ENCODE measurements at places on chromosomes 3 and 15. TPM values are rescaled to one million over a fixed set of nuclear protein-coding genes. Genes with fewer than 3 reads are reported as not detected.

GRCh38 chr3:99049164-99049563, 147.7 kb upstream of the DCBLD2 start:
- H3K36me3 ChIP-seq = no peaks in the 10 kb centered on the region
- H3K27me3 ChIP-seq = peaks cover 3% of the 10 kb centered on the region
- H3K4me1 ChIP-seq = no peaks in the 10 kb centered on the region
- no peak overlapping the region for H3K4me3 ChIP-seq
- H3K27ac ChIP-seq = no peak overlapping the region
- no peak for DNase-seq

- H3K36me3 ChIP-seq = no peaks in the 10 kb centered on the region
- H3K27me3 ChIP-seq = no peaks in the 10 kb centered on the region
- H3K4me3 ChIP-seq = no peak overlapping the region
Measured at GRCh38 chr15:58999694-59000093, 12.2 kb downstream of the RNF111 start.

- peaks cover 21% of the 10 kb centered on the region for H3K27me3 ChIP-seq
- no peak overlapping the region for H3K4me3 ChIP-seq
- no peak for DNase-seq
Measured at GRCh38 chr3:13391308-13391707, 28.8 kb downstream of the NUP210 start.

- peaks cover 6% of the 10 kb centered on the region for H3K36me3 ChIP-seq
- peaks cover 4% of the 10 kb centered on the region for H3K4me1 ChIP-seq
- DNase-seq = peak; percentile 28
- H3K27ac ChIP-seq = peak overlapping the region; percentile 33
- no peaks in the 10 kb centered on the region for H3K27me3 ChIP-seq
- peak overlapping the region; percentile 84 for H3K4me3 ChIP-seq
Measured at GRCh38 chr3:57757642-57758297, 1.7 kb downstream of the SLMAP start.

DNA sequence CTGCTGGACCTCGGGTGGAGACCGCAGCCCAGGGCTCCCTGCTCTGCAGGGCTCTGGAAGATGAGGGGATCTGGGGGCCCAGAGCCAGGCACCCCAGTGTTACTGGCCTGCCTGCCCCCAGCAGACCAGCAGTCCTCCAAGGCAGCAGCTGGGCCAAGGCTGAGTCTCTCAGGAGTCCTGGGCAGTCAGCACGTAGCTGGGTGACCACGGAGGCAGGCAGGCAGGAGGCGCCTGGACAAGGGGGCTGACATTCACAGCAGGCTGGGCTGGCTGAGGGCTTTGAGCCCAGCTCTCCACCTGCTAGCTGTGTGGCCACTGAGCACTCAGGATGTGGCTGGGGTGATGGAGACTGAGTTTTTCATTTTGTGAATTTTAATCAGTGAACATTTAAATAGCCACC, 67.9 kb downstream of the IQSEC1 start:
- H3K36me3 ChIP-seq = no peaks in the 10 kb centered on the region
- H3K4me1 ChIP-seq = no peaks in the 10 kb centered on the region
- H3K27ac ChIP-seq = no peak overlapping the region
- H3K27me3 ChIP-seq = peaks cover 21% of the 10 kb centered on the region
- H3K4me3 ChIP-seq = no peak overlapping the region

DNA sequence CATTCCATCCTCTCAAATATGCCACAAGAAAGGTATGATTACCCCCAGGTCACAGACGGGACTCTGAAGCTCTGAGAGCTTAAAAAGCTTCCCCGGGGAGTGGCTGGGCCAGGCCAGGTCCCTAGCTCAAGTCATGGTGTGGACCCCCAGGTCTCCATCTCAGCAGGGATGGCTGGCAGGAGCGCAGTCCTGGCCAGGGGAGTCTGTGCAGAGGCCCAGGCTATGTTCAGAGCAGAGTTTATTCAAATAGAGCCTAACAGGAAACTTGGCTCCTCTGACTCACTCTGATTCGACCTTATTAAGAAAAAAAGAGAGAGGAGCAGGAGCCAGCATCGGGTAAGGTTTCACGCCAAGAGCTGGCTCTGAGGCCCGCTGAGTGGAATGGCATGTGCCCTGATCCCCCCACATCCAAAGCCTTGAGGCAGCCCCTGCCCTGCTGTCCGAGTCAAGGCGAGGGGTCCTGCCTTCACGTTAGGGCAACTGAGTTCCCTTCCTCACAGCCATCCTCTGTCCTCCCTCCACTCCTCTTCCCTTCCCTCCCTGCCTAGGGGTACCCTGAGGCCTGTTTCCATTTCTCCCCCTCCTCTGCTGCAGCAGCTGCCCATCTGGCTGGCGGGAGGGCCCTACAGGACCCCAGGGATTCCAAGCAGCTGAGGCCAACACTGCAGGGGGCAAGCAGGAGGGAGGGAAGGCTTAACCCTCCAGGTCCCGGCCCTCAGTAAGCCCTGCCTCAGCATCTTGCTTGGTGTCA, 1.9 kb upstream of the LOXL1 start:
- DNase-seq = peak; percentile 92
- no peaks in the 10 kb centered on the region for H3K27me3 ChIP-seq
- H3K27ac ChIP-seq = peak overlapping the region; percentile 96
- no peak overlapping the region for H3K4me3 ChIP-seq
- H3K36me3 ChIP-seq = peaks cover 4% of the 10 kb centered on the region

- H3K27me3 ChIP-seq = no peaks in the 10 kb centered on the region
- H3K4me1 ChIP-seq = no peaks in the 10 kb centered on the region
- H3K4me3 ChIP-seq = no peak overlapping the region
- H3K36me3 ChIP-seq = no peaks in the 10 kb centered on the region
- DNase-seq = no peak
Measured at GRCh38 chr3:182259579-182259978, 533.7 kb upstream of the ATP11B start.

DNA sequence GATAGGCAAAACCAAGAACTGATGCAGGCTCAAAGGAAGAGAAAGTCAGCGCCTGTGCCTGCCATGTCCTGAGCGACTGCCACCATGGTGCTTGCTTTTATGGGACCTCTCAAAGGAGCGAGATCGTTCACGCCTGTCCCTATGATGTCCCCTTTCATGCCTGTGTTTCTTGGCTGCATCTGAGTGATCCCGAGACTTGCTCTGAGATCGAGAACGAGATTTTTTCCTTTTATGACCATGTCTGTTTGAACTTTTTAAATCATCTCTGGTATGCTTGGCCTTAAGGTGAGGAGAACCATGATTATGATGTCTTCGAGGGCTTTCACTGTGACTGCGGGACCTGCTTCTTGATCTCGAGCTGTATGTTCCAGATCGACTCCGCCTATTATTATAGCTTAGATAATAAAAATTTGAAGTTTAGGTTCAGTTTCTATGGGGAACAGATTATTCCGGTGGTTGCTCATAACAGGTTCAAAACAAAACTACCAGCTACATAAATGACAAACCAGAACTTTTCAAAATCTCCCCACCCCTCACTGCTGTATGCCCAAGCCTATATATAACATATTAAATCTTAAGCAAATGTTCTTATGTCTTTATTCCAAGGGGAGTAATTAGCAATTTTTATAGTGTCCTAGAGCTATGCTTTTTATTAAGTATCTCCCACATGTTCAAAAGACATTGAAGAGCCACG, 11.6 kb downstream of the CCNL1 start:
- H3K4me1 ChIP-seq = peaks cover 2% of the 10 kb centered on the region
- H3K36me3 ChIP-seq = peaks cover 61% of the 10 kb centered on the region
- DNase-seq = no peak
- H3K4me3 ChIP-seq = no peak overlapping the region

DNA sequence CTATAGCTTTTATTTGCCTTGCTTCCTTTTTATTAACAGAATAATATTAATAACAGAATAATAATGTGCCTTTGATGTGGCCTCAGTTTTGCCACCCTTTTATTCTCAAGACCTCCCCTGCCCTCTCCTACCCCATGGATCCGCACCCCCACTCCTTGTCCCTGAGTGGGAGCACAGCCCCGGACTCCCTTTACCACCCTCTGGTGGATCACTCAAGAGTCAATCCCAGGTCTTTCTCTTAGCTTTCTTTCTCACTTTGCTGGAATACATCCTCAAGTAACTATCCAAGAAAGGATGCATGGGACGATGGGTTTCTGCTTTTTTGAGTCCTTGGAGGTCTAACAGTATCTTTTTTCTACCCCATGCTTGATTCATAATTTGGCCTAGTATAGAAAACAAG, 63.4 kb downstream of the KLF13 start:
- H3K27ac ChIP-seq = no peak overlapping the region
- no peaks in the 10 kb centered on the region for H3K36me3 ChIP-seq
- H3K4me3 ChIP-seq = no peak overlapping the region
- no peaks in the 10 kb centered on the region for H3K27me3 ChIP-seq
- peaks cover 6% of the 10 kb centered on the region for H3K4me1 ChIP-seq

DNA sequence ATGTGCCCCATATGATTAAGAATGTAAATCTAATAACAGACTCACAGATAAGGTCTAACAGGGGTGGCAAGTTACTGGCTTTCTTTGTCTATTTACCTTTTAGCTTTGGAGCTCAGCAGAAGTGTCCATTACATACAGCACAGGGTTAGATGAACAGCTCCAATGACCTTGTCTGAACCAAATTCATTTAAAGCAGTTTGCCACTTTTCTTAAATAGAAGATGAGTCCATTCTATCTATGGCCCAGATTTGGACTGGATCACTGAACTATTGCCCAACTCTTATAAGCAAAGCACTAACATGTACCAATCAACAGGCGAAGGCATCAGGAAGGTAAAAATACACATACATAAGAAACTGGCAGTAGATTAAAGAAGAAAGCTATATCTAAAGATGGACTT, 214.4 kb downstream of the TIGIT start:
- H3K27me3 ChIP-seq = no peaks in the 10 kb centered on the region
- H3K27ac ChIP-seq = no peak overlapping the region
- no peaks in the 10 kb centered on the region for H3K36me3 ChIP-seq
- peaks cover 10% of the 10 kb centered on the region for H3K4me1 ChIP-seq

- DNase-seq = no peak
- H3K27me3 ChIP-seq = no peaks in the 10 kb centered on the region
- H3K27ac ChIP-seq = no peak overlapping the region
- no peaks in the 10 kb centered on the region for H3K4me1 ChIP-seq
- H3K4me3 ChIP-seq = no peak overlapping the region
- H3K36me3 ChIP-seq = peaks cover 22% of the 10 kb centered on the region
Measured at GRCh38 chr3:57261929-57262328, 30.6 kb downstream of the ASB14 start.

GRCh38 chr15:101536875-101537405, 47.4 kb upstream of the PCSK6 start:
- H3K27me3 ChIP-seq = peaks cover 16% of the 10 kb centered on the region
- H3K27ac ChIP-seq = no peak overlapping the region
- H3K36me3 ChIP-seq = no peaks in the 10 kb centered on the region
- no peak overlapping the region for H3K4me3 ChIP-seq
- DNase-seq = no peak
- no peaks in the 10 kb centered on the region for H3K4me1 ChIP-seq

DNA sequence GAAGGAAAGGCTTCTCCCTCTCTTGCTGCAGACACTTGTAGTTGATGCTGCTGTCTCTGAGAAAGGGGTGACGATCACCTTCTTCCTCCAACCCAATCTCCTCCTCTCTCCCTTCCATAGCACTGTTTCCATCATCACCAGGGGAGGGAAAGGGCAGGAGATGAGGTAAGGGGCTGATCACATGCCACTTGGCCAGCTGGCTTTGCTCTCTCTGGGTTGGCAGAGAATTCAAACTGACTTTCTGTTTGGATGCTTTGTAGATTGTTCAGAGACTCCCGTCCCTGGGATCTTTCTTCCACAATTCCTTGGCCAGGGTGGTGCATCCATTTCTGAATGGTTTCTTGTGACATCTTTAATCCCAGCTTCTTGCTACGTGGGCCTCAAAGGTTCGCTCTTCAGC, 43.2 kb upstream of the ZNF148 start:
- DNase-seq = peak; percentile 6
- no peaks in the 10 kb centered on the region for H3K36me3 ChIP-seq
- H3K4me3 ChIP-seq = no peak overlapping the region
- no peaks in the 10 kb centered on the region for H3K4me1 ChIP-seq
- no peak overlapping the region for H3K27ac ChIP-seq

- H3K4me3 ChIP-seq = no peak overlapping the region
- no peaks in the 10 kb centered on the region for H3K27me3 ChIP-seq
- no peaks in the 10 kb centered on the region for H3K4me1 ChIP-seq
- H3K36me3 ChIP-seq = no peaks in the 10 kb centered on the region
Measured at GRCh38 chr3:10647376-10647775, 142.0 kb upstream of the ATP2B2 start.

GRCh38 chr3:188819939-188820338, 351.8 kb upstream of the TPRG1 start:
- H3K27me3 ChIP-seq = no peaks in the 10 kb centered on the region
- peak; percentile 35 for DNase-seq
- H3K27ac ChIP-seq = no peak overlapping the region
- no peak overlapping the region for H3K4me3 ChIP-seq
- no peaks in the 10 kb centered on the region for H3K4me1 ChIP-seq
- H3K36me3 ChIP-seq = no peaks in the 10 kb centered on the region

DNA sequence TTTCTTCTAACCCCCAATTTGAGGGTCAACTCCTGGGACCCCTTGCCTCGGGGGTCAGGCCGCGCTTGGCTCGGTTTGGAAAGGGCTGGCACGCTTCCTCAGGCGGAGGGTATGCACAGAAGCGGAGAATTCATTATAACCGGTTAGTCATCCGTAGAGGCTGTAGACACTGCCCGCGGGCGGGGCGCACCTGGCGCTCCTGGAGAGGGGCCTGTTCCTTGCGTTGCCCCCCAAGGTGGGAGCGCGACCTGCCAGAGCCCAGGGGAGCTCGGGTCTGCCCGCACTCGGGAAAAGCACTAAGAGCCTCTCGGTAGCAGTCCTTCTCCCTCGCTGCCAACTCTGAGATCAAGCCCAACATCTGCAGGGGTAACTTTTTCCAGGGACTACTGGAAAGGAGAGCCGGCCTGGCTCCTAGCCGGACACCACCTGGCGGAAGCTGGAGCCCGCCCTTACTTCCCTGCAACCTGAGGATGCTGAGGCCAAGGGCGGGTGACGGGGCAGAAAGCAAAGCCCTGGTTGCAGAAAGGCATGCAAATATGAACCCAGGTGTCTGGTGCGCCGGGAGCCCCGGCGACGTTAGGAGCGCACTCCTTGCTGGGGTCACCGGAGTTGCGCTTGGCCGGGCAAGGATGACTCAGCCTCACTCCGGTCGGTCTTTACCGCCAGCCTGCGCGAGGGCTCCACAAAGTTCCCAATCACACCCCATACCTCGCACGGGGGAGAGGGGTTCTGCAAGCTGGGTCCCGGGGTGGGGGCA, 1.5 kb upstream of the CACNA2D3 start:
- no peaks in the 10 kb centered on the region for H3K4me1 ChIP-seq

- H3K36me3 ChIP-seq = no peaks in the 10 kb centered on the region
- no peak within 1 kb of the TSS for H3K4me3 ChIP-seq
- H3K4me1 ChIP-seq = no peaks in the 10 kb centered on the region
- H3K27me3 ChIP-seq = peaks cover 68% of the 10 kb centered on the region
Measured at GRCh38 chr3:10505050-10505790, at the start of gene ATP2B2. Gene ATP2B2 (minus strand): TSS chr3:10505586. CDS start chr3:10449543, 56,043 bp downstream.

The C3orf70 gene
- 0.89 TPM for polyA plus RNA-seq

The USF3 gene
- 3.0 TPM for polyA plus RNA-seq

The RARB gene
- 0.52 TPM for polyA plus RNA-seq

The CYP8B1 gene
- not detected for polyA plus RNA-seq

The FMN1 gene
- 7.3 TPM for polyA plus RNA-seq

The CYP19A1 gene
- not detected for polyA plus RNA-seq

The EIF4E3 gene
- polyA plus RNA-seq = 0.83 TPM
